ENCODE measurements at places on chromosomes 2 and 18.
A peak's percentile ranks its signal among the peaks of the same experiment; 100 is the strongest.

GRCh38 chr2:43085929-43086328 is 140.5 kb downstream of the ZFP36L2 start:
- no peak for DNase-seq

- no peak for DNase-seq
Observed at GRCh38 chr2:227719641-227720040, 1.8 kb upstream of the SLC19A3 start.

DNA sequence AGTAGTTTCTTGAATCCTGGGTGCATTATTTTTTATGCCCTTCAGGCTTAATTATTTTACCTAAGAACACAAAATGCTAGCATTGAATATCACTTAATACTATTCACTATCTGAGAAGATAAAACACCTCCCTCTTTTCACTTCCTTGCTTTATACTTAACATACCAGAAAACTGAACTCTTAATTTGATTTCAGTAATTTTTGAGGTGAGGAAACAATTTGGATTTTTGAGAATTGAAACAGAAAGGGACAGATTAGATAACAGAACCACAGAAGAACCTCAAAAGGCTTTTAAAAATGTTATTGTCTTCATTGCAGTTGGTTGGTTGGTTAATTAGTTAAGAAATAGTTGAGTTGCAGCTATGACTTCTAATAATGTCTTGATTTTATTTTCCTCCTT is 69.5 kb downstream of the GPD2 start:
- DNase-seq: peak; percentile 44

GRCh38 chr2:176642074-176642473 is 372.8 kb downstream of the MTX2 start:
- DNase-seq: no peak

DNA sequence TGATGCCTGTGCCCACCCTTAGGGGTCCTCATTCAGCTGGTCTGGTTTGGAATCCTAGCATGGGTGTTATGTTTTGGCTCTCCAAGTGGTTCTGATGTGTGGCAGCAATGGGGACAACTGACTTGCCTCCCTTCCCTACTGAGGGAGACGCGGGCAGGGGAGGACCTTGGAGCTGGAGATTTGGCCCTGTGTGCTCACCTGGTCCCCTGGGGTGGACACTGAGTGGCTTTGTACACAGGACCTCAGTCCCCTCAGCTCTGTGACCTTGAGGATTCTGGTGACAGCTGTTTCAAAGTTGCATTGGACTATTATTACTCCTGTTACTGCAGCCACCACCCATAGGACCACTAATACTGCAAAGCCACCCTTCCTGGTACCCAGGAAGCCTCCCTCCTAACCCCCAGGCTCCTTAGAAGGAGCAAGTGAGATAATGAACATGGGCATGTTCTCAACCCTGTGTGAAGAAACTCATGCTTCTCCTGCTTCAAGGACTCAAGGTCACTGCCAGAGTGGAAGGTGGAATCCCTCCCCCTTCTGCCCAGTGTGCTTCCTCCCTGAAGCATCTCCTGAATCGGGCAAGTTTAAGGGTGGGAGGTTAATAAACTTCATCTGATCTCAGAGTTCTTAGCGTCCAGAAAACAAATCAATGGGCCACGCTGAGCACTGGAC is 26.5 kb downstream of the TMEM182 start:
- no peak for DNase-seq

- no peak for DNase-seq
Observed at GRCh38 chr2:235806986-235807750, 313.3 kb downstream of the AGAP1 start.

- no peak for DNase-seq
Observed at GRCh38 chr2:25722224-25722623, 48.8 kb upstream of the DTNB start.

GRCh38 chr18:48631851-48632250 is 93.0 kb downstream of the CTIF start:
- DNase-seq: no peak

DNA sequence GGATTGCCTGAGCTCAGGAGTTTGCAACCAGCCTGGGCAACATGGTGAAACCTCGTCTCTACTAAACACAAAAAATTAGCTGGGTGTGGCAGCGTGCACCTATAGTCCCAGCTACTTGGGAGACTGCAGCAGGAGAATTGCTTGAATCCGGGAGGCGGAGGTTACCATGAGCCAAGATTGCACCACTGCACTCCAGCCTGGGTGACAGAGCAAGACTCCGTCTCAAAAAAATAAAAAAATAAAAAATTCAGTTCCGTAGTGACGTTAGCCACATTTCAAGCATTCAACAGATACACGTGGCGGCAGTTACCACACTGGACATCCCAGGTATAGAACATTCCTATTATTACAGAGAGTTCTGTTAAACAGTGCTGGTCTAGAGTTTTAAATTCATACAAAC is 4.5 kb downstream of the KANSL3 start:
- no peak for DNase-seq

GRCh38 chr2:219289537-219290361 is 10.6 kb downstream of the DNAJB2 start:
- no peak for DNase-seq

- DNase-seq: no peak
Observed at GRCh38 chr2:29916571-29916970, 4.8 kb downstream of the ALK start.

DNA sequence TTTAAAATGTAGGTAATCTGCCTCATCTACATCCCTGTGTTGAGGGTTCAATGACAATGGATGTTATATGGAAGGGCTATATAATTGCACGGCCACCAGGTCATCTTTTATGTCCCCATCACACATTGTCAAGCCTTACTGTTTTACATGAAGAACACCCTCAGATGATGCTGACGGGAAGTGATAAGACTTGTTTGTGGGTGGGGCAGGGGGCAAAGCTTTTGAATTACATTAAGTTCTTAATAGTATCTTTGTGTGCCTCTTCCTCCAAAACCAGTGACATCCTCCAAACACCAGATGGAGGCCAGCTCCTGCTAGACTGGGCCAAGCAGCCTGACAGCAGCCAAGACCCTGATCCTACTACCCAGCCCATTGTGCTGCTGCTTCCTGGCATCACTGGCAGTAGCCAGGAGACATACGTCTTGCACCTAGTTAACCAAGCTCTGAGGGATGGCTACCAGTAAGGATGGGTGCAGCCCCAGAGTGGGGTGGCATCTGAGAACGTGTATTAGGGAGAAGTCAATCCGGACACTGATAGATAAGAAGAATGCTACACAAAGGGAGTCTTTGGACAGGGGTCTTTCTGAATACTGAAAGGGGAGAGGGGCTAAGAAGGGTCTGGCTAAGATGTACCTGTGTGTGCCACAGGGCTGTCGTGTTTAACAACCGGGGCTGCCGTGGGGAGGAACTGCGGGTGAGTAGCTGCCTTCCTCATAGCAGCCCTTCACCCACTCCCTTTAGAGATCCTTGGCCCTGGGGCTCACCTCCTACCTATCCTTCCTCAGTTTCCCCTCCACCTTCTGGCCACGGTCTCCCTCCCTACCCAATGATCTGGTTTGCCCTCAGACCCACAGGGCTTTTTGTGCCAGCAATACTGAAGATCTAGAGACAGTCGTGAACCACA is 5.3 kb downstream of the ABHD1 start:
- no peak for DNase-seq

GRCh38 chr2:43458014-43458628 is 137.7 kb downstream of the THADA start:
- peak; percentile 47 for DNase-seq

DNA sequence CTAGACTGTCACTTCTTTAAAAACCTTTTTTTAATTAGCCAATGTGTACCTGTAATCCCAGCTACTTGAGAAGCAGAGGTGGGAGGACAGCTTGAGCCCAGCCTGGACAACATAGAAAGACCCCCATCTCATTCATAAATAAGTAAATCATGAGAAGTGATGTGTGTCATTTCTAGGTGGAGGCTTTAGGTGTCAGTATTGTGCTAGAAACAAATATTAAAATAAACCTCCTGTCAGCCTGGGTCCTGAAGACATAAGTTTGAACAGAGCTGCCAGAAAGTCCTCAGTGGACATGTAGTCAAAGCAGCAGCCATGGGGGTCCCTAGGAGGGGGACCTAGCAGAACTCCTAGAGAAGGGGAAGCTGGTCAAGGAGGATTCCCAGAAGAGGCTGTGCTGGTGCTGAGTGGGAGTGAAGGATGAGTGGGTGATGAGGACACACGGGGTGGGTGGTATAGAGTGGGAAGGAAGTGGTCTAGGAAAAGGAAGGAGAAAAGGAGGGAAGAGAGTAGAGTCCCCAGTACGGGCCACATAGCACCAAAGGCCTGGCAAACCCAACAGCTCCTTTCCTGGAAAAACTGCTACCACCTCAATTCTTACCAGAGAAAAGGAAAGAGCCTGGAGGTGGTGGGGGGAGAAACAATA is 316.6 kb upstream of the NCKAP5 start:
- DNase-seq: no peak

All from inflammatory macrophage treated with lipopolysaccharide for 4 hours (primary cell).